ENCODE measurements at places on chromosomes 11 and 22.

DNA sequence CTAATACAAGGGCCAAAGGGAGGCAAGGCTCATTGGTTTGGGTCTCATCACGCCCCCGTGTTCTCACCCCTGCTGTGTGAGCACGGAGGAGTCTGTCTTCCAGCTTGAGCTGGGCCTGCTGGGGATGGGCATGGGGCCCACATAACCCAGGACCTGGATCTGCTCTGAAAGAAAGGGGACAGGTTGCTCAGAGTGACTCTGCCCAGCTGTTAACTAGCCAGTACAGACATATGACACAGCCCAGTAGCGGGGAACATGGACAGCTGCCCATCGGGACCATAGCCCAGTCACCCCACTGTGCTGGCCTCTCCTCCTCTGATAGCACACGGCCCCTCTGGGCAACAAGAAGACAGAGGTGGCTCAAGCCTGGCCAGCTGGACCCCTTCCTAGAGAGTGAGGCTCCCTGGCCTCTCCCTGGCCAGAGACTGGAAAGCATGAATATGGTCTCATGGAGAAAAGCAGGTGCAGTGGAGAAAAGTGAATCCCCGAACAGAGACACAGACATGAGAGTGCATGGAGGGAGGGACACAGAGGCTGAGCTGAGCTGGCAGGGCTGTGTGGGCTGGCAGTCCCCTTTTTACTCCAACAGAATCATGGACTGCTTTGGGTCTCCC is 973.9 kb downstream of the BRD1 start:
- DNase-seq, result no peak

GRCh38 chr11:66593303-66593635 is 284 bp downstream of the CCS start:
- no peak for DNase-seq

DNA sequence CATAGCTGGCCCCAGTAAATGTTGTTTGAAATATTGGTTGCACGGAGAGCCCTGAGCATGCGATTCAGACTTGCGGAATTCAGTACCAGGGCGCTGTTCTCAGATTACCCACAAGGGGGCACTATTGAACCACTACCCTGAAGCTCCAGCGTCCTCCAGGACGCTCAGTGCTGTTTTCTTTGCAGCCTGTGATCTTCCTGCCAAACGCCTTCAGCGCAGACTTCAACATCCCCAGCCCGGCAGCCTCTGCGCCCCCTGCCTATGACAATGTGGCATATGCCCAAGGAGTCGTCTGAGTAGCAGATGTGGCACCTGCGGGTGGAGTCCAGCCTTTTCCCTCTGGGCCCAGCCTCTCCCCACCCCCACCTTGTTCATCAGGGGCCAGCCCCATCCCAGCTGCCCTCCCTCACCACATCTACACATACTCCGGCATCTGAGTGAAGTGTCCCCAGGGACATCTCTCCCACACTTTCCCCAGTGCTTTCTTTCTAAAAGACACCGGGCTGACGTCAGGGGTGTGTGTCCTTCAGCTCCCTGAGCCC is 9.6 kb upstream of the MS4A10 start:
- peak; percentile 64 for DNase-seq

DNA sequence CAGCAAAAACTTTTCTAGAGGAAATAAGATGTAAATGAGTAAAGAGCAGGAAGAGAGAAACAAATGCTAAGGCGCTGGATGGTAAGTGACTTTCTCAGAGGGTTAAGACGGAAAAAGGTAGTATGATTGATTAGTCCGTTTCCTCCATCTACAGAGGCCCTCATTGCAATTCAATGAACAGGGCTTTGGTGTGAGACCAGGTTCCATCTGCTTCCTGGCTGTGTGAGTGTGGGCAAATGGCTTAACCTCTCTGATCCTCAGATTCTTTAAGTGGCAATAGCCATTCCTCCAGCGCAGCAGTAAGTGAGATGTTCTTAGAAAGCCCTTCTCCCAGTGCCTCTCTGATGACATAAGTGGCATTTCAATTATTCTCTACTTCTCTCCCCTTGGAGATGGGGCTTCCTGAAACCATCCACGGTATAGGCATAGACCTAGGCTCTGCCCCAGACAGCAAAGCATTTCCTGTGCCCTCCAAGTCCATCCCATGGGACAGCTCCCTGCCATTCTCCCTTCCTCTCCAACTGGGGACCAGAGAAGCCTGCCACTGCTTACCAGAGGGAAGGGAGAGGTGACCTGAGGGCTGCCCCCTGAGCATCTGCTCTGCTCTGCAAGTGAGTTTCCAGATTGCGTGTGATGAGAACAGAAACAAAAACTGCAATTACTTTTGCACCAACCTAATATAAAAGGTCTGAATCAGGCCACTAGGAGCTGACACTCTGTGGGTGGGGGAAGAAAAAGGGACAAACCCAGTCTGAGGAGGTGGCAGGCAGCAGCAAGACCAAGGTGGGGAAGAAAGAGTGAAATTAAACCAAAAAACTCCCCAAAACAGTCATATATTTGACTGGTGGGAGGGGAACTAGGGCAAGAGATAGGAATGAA is 12.7 kb upstream of the CD44 start:
- DNase-seq, result peak; percentile 34

GRCh38 chr11:119101759-119102423 is at the start of gene DPAGT1:
TSS of gene DPAGT1 (minus strand) at chr11:119101853. CDS start at chr11:119101655, 198 bp downstream.
- peak; percentile 75 for DNase-seq

GRCh38 chr11:134645576-134645975 is 233.5 kb upstream of the B3GAT1 start:
- DNase-seq, result no peak

- DNase-seq, result no peak
Observed at GRCh38 chr11:22991196-22991595, 130.9 kb upstream of the CCDC179 start.

DNA sequence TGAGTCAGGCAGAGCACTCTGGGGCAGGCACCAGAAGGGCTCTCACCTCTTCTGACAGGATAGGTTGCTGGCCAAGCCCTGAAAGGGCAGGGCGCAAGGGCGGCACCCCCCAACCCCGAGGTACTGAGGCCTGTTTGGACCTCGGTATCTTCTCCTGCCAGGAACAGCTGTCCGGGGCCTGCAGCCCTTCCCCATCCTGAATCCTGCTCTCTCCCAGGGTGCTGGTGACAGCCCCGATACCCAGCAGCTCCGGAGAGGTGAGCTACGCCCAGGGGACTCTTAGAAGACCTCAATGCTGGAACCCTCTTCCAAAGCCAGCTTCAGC is 79.1 kb downstream of the PHF21B start:
- DNase-seq, result no peak

GRCh38 chr11:86715611-86716010 is 43.2 kb upstream of the ME3 start:
- no peak for DNase-seq

- DNase-seq, result no peak
Observed at GRCh38 chr11:119808407-119809185, 79.6 kb upstream of the NECTIN1 start.

GRCh38 chr22:49525801-49526535 is 301.7 kb downstream of the BRD1 start:
- no peak for DNase-seq

- DNase-seq, result no peak
Observed at GRCh38 chr22:45888221-45889092, 88.5 kb downstream of the WNT7B start.

DNA sequence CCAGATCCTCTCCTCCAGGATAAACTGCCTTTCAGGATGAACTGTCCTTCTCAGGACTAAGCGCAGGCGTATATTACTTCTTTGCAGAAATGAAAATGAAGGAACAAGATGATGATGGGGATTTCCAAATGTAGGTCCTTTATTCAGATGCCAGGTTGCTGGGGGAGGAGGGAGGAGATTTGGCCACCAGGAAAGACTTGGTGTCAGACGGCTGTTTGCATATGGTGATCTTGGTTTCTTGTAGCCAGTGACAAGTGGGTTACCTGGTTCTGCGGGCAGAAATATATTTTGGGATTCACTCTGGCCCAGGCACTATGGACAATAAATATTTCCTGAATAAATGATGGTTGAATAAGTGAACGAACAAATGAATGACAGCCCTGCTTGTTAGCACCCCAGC is 243.4 kb downstream of the MIAT start:
- DNase-seq, result no peak

DNA sequence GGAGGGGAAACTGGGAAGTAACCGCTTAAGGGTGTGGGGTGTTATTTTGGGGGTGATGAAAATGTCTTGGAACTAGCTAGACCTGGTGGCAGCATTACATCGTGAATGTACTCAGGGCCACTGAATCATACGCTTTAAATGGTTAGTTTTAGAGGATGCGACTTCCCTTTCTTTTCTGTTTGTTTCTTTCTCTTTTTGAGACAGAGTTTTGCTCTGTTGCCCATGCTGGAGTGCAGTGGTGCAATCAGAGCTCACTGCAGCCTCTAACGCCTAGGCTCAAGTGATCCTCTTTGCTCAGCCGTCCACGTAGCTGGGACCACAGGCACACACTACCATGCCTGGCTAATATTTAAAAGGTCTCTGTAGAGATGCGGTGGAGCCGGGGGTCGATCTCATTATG is 5.6 kb upstream of the MIAT start:
- DNase-seq, result no peak

GRCh38 chr22:50471197-50471847 is 3.5 kb downstream of the SBF1 start:
- no peak for DNase-seq

DNA sequence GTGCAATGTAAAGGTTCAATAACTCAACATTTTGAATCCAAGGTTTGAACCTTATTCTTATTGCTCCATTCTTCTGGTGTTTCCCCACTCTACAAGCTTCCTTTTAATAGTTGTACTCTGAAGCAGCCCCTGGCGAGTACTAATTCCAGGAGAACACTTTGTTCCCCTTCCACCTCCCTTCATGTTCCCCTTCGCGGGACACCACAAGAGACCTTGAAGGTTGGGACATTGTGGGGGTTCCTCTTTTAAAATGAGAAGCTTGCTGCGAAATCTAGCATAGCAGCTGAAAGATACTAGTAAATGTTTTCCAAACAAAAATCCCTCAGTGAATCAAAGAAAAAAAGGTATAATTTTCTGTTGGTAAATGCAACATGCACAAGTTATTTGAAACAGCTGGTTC is 626.3 kb upstream of the LRRC4C start:
- DNase-seq, result no peak

GRCh38 chr11:5736396-5736795 is at the start of gene OR56B1:
TSS of gene OR56B1 (plus strand) at chr11:5736448. CDS start at chr11:5736517, 69 bp downstream.
- no peak for DNase-seq

GRCh38 chr11:65911682-65912568 is 6.9 kb downstream of the C11orf68 start:
- no peak for DNase-seq

DNA sequence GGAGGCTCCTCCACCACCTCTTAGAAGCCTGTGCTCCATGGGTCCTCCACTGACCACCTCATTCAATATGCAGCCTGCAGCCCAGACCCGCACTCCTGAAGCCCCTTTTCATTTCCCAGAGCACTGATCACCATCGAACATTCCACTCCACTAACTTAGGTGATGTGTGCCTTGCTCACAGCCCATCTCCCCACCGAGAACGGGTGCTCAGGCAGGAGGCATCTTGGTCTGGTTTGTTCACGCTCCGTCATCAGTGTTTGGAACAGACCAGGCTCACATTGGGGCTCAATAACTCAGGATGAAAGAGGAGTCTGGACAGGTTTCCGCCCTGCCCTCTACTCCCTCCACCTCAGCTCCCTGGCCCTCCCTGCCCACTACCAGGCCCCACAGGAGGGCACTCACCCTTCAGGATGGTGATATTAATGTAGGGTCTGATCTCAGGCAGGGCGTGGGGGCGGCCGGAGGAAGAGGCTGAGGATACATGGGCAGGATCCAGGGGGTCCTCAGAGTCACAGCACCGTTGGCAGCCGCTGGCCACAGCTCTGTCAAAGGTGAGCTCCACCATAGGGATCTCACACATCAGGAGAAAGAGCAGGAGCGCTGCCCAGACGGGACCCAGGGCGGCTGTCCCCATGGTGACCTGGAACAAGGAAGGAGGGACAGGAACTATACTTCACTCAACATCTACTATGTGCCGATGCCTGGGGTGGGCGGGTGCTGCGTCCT is 3.1 kb downstream of the C1QTNF6 start:
- no peak for DNase-seq

DNA sequence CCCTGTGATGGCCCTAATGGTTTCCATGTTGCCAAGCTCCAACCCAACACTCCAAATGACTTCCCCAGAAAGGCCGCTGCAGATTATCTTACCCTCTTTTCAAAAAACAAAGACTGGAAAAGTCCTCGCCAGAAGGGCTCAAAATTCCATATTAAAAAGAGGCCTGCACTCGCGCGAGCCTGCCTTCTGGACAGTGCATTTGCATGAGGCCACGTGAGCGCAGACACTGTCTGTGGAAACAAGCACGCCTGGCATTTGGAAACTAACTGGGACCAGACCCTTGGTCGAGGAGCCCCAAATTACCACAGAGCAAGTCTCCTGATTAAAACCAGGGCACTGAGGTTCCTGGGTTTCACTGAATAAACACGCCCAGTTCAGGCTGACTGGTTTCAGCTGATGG is 42.9 kb downstream of the ABTB2 start:
- DNase-seq, result no peak

DNA sequence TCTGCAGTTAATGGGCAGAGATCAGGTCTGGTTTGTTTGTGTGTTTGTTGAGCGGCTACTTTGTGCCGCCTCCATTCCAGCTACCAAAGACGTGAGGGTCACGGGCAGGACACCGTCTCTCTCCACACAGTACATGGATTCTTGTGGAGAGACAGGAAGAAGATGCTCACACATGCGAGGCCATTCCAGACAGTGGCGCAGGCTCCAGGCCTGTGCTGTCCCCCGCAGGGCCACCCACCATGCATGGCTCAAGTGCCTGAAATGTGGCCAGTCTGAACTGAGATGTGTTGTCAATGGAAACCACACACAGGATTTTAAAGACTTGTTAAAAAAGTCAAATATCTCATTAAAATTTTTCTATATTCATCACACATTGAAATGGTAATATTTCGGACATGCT is 848.3 kb downstream of the TBC1D22A start:
- no peak for DNase-seq

GRCh38 chr11:116043857-116044256 is 539.6 kb upstream of the CADM1 start:
- no peak for DNase-seq

- no peak for DNase-seq
Observed at GRCh38 chr11:128040603-128041002, 546.8 kb downstream of the ETS1 start.

DNA sequence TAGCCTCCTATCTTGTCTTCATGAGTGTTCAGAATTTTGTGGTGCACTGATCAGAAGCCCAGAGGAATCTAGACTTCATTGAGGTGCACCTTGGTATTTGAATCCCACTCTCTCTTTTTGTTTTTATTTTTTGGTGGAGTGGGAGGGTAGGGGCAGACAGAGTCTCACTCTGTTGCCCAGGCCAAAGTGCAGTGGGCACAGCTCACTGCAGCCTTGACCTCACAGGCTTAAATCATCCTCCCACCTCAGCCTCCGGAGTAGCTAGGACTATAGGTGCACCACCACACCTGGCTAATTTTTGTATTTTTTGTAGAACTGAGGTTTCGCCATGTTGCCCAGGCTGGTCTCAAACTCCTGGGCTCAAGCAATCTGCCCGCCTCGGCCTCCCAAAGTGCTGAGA is 10.9 kb upstream of the ALG8 start:
- DNase-seq, result no peak

DNA sequence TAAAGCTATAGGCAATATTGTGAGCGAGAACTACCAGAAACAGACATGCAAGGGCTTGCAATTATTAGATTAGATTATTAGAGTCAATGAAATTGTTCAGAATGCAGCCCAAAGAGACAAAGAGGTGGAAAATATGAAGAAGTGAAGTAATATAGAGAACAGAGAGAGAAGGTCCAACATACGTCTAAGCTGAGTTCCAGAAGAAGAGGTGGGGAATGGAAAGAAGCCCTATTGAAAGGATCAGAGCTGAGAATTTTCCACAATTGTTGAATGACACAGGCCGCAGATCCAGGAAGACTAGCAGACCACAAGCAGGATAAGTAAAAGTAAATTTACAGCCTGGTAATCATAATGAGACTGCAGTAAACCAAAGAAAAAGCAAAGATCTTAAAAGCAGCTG is 93.2 kb downstream of the EXT2 start:
- DNase-seq, result no peak
